ENCODE measurements at places on chromosomes 5 and 9.

- no peak for DNase-seq
Measured at GRCh38 chr5:72605632-72606031, 98.4 kb upstream of the ZNF366 start.

DNA sequence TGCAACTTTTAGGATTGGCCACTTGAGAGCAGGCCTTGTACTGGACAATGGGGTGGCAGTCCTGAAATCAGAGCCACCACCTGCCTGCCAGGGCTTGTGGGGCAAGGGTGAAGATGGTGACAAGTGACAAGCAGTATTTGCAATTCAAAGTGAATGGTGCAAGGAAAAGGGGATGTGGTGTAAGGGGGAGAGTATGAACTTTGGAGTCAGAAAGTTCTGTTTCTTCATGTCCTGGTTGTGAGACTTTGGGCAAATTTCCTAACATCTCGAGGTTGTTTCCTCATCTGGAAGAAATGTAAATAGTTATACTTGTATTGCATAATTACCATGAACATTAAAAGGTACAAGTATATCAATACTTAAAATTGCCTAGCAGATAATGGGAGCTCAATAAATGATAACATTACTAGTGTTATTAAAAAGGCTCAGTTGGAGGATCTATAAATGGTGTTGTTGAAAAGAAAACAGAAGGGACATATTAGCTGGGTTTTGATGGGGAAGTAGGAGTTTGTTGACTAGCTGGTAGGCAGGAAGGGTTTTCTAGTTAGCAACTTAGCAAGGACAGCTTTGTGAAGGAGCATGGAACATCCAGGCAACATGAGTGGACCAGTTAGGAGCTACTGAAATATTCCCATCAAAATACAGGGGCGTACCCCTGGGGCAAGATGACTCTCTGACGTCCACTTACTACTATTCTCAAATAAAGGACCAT lies 21.3 kb upstream of the MEGF9 start:
- DNase-seq, result no peak

- no peak for DNase-seq
Measured at GRCh38 chr5:111589316-111589715, 77.0 kb upstream of the STARD4 start.

GRCh38 chr9:109799792-109800191 lies 19.8 kb downstream of the PALM2AKAP2 start:
- DNase-seq, result no peak

- no peak for DNase-seq
Measured at GRCh38 chr5:132559383-132560060, 2.7 kb downstream of the RAD50 start.

DNA sequence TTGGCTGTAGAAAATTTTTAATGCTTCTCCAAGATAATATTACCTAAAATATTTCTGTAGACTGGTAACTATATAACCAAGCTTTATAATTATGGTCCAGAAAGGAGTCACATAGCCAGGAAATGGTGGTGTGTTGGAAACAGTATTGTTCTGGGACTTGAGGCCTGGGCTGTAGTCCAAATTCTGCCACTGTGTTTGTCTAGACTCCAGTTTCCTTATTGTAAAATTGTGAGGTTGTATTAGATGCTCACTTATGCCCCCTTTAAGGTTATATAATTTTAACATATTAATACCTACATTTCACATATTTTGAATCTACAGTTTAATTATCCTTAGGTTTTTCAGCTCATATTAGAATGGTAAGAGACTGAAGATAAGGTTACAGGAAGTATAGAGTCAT lies 42.4 kb downstream of the STX17 start:
- no peak for DNase-seq

DNA sequence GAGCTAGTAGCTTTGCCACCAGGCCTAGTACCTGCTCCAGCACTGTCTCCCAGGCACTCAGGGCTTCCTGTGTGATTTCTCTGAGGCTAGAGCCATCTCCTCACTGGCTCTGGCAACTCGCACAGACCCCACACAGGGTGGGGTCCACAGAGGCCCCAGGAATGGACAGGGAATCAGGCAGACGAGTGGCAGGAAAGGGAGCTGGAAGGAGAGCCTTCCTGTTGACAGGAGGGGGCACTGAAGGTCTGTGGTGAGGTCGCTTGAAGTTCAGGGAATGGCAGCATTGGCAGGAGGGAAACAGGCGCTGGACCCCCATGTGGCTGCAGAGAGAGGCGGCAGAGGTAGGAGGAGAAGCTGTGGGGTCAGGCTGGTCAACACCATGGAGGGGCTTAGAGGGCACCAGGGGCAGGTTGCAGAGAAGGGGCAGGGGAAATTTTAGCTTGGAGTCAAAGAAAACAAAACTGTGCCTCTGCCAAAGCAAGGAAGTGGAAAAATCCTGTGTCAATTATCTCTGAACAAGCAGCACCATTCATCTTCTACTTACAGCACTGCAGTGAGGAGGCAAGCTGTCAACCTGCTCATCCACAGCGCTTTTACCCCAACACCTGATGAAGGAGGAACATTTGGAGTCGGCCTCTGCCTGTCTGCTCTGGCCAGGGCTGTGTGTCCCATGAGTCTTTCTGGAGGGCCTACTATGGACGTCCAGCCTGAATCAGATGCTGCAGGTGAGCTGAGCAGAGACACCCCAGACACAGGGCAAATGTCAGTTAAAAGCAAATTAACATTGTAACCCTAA lies 270.2 kb downstream of the FSTL4 start:
- DNase-seq, result no peak

DNA sequence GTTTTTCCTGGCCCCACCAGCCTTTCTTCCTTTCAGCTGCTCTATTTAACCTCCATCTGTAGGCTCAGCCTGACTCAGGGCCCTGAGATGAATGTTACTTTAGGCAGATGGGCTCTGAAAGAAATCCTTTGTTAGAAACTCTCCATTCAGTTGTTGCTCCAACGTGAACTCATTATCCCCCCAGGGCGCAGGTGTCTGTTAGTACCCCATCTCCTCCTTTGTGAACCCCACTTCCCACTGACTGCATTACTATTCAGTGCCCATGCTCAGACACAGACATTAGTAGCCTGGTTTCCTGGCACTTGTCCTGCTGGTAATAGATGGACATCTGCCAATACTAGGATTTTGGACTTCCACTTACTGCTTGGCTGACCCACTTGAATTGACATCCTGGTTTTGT lies 1271.6 kb downstream of the PTPRD start:
- no peak for DNase-seq

- no peak for DNase-seq
Measured at GRCh38 chr9:107685901-107686300, 196.3 kb upstream of the KLF4 start.

Data from stimulated activated effector memory CD8-positive, alpha-beta T cell treated with anti-CD3 and anti-CD28 coated beads, Interleukin-12 subunit alpha, Interleukin-12 subunit beta, amount 100 ng/mL, for 72 hours (primary cell).